ENCODE measurements at places on chromosomes 6 and 20. TPM values are rescaled to one million over a fixed set of nuclear protein-coding genes. Genes with fewer than 3 reads are reported as not detected.

DNA sequence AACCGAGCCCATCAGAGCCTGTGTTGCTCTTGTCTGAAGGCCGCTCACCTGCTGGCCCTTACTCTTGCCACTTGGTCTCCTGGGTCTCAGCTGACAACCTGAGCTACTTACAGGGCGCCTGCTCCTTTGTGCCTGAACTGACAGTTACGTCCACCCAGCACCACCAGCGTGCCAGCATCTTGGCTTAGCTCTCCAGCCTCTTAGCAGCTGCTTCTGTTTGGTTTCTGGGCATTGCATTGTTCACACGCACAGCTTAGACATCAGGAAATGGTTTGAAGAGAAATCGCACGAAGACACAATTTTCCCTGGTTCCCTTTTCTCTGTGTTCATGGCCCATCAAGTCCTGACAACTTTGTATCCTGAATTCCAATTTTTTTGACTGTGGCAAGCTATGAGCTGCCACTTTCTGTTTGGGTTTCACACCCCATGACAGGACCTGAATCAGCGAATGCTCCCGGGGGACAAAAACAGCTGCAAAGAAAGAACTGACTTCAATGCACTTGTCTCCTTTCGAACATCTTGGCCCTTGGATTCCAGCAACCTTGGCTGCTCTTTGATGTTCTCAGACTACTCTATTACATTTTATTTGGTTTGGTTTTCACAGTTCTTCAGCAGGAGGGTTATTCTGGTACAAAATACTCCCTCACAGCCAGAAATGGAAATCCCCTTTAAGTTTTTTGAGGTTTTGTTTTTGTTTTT lies 45.2 kb upstream of the LY86 start:
- H3K4me1 ChIP-seq, result peaks cover 10% of the 10 kb centered on the region
- H3K36me3 ChIP-seq, result no peaks in the 10 kb centered on the region
- H3K4me3 ChIP-seq, result no peak overlapping the region
- no peak overlapping the region for H3K27ac ChIP-seq
- H3K27me3 ChIP-seq, result no peaks in the 10 kb centered on the region
- DNase-seq, result no peak

DNA sequence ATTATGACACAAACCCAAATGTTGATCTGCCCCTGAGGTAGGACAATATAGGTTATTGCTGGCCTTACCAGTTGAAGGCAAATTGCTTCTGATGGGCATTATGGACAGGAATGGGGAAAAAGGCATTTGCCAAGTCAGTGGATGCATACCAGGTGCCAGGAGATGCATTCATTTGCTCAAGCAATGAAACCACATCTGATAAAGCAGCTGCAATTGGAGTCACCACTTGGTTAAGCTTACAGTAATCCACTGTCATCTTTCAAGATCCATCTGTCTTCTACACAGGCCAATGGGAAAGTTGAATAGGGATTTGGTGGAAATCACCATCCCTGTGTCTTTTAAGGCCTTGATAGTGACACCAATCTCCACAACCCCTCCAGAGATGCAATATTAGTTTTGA lies 648.6 kb downstream of the COL12A1 start:
- DNase-seq, result no peak
- H3K27ac ChIP-seq, result no peak overlapping the region
- H3K36me3 ChIP-seq, result no peaks in the 10 kb centered on the region
- H3K4me3 ChIP-seq, result no peak overlapping the region
- no peaks in the 10 kb centered on the region for H3K27me3 ChIP-seq

GRCh38 chr20:62786157-62786556 lies 10.1 kb upstream of the MRGBP start:
- no peaks in the 10 kb centered on the region for H3K36me3 ChIP-seq
- no peak overlapping the region for H3K27ac ChIP-seq
- H3K4me3 ChIP-seq, result no peak overlapping the region

DNA sequence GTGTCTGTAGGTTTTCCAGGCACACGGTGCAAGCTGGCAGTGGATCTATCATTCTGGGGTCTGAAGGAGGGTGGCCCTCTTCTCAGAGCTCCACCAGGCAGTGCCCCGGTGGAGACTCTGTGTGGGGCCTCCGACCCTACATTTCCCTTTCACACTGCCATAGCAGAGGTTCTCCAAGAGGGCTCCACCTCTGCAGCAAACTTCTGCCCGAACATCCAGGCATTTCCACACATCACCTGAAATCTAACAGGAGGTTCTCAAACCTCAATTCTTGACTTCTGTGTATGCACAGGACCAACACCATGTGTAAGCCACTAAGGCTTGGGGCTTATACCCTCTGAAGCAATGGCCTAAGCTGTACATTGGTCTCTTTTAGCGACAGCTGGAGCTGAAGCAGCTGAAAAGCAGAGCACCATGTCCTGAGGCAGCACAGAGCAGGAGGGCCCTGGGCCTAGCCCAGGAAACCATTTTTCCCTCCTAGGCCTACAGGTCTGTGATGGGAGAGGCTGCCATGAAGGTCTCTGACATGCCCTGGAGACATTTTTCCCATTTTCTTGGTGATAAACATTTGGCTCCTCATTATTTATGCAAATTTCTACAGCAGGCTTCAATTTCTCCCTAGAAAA lies 253.3 kb downstream of the ERMARD start:
- no peak for DNase-seq
- no peak overlapping the region for H3K27ac ChIP-seq
- no peak overlapping the region for H3K4me3 ChIP-seq
- H3K36me3 ChIP-seq, result no peaks in the 10 kb centered on the region
- no peaks in the 10 kb centered on the region for H3K4me1 ChIP-seq
- H3K27me3 ChIP-seq, result no peaks in the 10 kb centered on the region

- no peaks in the 10 kb centered on the region for H3K36me3 ChIP-seq
- H3K27ac ChIP-seq, result no peak overlapping the region
- no peaks in the 10 kb centered on the region for H3K4me1 ChIP-seq
- DNase-seq, result no peak
- no peak overlapping the region for H3K4me3 ChIP-seq
- no peaks in the 10 kb centered on the region for H3K27me3 ChIP-seq
Observed at GRCh38 chr6:64113704-64114103, 478.1 kb downstream of the PHF3 start.

- H3K27ac ChIP-seq, result no peak overlapping the region
Observed at GRCh38 chr20:18754653-18755045, 58.9 kb upstream of the SCP2D1 start.

The CRIP3 gene
- not detected for total RNA-seq

DNA sequence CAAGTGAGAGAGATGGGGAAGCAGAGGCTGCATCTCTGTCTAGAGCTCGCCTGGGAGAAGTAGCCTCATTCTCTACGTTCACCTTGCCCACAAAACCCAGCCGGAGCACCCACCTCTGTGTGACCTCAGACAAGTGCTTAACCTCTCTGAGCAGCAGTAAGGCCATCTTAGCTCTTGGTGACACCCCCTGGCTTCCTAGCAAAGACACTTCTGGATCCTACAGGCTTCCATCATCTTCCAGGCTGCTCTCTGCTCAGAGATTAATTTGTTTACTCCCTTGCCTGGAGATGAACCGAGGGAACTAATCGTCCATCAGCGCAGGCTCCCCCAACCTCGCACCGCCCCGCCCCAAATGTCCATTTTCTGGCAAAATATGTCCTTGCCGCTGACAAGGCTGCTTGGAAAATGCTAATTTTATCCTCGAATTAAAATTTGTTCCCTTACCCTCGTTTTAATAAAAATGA lies 24.0 kb upstream of the CTNNBL1 start:
- H3K27me3 ChIP-seq, result no peaks in the 10 kb centered on the region
- DNase-seq, result no peak
- no peaks in the 10 kb centered on the region for H3K36me3 ChIP-seq
- H3K27ac ChIP-seq, result no peak overlapping the region

- no peaks in the 10 kb centered on the region for H3K27me3 ChIP-seq
- DNase-seq, result no peak
- peaks cover 73% of the 10 kb centered on the region for H3K36me3 ChIP-seq
- no peaks in the 10 kb centered on the region for H3K4me1 ChIP-seq
- H3K4me3 ChIP-seq, result no peak overlapping the region
Observed at GRCh38 chr20:64023361-64024140, 12.4 kb upstream of the C20orf204 start.

DNA sequence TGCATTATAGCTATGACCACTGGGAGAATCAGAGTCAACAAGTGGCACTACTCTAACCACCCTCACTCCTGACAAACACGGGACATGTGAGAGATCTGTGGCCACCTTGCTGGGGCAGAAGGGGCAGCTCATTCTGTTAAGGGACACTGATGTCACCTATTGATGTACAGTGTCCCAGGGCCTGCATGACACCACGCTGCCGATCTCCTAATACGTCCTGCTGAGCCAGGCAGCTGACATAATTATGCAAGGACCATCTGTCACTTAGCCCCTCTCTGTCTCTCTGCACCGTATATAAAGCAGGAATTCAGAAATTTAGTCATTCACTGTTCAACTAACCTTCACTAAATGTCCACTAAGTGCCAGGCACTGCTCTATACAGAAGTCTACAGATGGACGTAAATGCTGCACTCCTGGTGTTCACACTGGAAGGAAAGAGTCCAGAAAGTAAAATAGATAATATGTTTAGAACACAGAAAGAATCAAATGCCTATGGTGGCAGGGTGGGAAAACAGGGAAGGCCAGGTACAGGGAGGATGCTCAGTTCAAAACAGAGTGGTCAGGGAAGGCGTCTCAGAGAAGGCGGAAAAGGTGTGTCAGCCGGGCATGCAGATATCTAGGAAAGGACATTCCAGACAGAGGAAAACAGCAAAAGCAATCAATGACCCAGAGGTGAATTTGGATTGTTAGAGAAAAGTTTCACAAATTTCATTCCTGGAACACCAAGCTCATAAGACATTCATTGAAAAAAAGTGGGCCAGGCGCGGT lies 173.8 kb downstream of the ZNF217 start:
- H3K36me3 ChIP-seq, result no peaks in the 10 kb centered on the region
- no peak overlapping the region for H3K4me3 ChIP-seq
- H3K27me3 ChIP-seq, result no peaks in the 10 kb centered on the region
- H3K4me1 ChIP-seq, result no peaks in the 10 kb centered on the region
- DNase-seq, result no peak
- H3K27ac ChIP-seq, result no peak overlapping the region
